ENCODE measurements at places on chromosomes 2 and 18.
A peak's percentile ranks its signal among the peaks of the same experiment; 100 is the strongest.

GRCh38 chr2:33782395-33783230 lies 183.5 kb upstream of the FAM98A start:
- no peak for DNase-seq

GRCh38 chr2:8412586-8412985 lies 269.3 kb upstream of the ID2 start:
- peak; percentile 39 for DNase-seq

DNA sequence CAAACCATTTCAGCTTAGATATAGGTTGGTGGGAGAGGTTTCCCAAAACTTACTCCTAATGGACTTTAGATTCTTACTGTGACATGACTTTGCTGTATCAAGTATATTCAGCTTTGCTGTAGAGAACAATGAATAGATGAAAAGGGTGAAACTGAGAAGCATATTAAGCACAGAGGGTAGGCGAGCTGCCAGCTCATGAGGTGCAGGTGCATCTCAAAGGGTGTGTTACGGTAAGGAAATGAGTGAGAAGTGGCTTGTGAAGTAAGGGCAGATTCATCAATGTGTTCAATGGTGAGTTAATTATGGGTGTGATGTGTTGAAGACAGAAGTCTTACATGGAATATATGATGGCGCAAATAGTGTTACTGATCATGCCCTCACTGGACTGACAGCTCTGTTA lies 49.3 kb downstream of the CD8B2 start:
- no peak for DNase-seq

DNA sequence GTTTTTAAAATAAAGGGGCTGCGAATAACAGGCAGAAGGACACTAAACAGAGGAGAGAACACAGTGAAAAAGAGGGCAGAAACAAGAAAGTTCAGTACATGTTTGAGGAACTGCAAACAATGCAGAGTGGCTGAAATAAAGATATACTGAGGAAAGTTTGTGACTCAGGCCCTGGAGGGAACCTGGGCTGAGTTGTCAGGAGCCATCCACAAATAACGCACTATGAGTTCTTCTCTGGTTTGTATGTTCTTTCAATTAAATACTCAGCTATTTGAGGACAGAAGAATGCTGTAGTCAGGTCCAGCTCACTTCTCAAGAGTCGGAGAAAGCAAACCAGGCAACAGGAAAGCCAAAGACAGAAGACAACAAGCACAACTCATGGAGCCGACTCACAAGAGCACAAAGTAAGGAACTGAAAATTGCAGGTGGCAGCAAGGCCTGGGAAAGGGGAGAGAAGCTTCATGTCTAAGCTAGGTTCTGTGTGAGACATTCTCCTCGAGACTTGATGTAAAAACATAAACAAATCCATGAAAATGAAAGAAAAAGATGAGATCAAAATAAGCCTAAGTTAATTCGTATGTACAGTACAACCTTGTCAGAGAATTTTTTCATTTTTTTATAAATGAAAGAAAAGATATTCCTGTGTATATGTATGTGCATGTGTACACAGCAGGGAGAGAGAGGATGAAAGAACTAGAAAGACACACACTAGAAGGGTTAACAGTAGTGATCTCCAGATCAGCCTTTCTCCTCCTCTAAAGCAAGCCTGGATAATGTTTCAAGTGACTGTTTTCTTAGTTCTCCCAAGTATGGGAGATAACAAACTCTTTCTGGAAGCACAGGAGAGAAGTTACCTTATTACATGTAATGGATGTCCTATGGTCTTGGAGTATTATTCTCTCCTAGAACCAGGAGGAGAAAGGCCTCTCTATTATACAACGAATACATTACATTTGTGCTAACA lies 41.5 kb downstream of the CHN1 start:
- DNase-seq, result no peak

- DNase-seq, result no peak
These were observed 34.2 kb downstream of the CHRNA1 start for GRCh38 chr2:174729797-174730697.

DNA sequence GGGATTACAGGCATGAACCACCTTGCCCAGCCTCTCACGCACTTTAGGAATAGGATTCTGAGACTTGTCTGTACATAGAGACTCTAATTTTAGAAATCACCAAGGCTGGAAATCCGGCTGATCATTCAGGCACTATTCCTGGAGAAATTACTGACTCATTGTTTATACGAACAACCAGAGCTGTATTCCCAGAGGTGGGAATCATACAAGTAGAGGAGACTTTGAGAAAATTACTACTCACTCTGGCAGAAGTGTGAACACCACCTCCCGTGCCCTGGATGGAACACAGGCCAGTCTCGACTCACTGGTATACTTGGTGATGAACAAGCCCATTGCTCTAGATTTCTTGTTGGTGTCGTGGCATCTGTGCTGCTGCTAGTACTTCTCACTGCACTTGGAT lies 5.8 kb upstream of the ADNP2 start:
- DNase-seq, result peak; percentile 23

- no peak for DNase-seq
These were observed 55.0 kb downstream of the RNF144A start for GRCh38 chr2:6972067-6972710.

- no peak for DNase-seq
These were observed 74.1 kb downstream of the MMADHC start for GRCh38 chr2:149513461-149513860.

- DNase-seq, result no peak
These were observed 79.2 kb downstream of the LIMS1 start for GRCh38 chr2:108613261-108614042.

DNA sequence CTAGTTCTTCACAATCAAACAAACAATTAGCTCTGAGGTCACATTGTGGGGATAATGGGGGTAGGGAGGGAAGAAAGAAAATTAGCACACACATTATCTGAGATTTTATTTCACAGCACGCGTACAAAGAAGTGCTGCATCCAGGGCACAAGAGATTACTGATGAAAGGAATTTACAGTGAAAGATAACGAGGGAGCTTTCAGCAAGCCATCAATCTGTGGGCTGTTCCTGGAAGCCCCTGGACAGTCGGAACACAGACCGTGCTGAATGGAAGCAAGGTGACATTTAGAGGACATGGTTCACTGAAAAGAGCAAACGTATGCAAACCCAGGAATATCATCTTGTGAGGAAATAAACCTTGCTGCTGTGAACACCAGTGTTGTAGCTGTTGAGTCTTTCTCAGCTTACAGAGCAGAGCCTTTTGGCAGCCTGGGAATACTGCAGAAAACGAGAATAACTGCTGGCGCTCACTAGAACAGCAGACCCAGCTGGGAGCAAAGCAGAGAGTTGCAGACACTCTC lies 63.2 kb downstream of the SCG2 start:
- DNase-seq, result no peak

GRCh38 chr18:4888251-4889040 lies 308.6 kb downstream of the AKAIN1 start:
- DNase-seq, result no peak

DNA sequence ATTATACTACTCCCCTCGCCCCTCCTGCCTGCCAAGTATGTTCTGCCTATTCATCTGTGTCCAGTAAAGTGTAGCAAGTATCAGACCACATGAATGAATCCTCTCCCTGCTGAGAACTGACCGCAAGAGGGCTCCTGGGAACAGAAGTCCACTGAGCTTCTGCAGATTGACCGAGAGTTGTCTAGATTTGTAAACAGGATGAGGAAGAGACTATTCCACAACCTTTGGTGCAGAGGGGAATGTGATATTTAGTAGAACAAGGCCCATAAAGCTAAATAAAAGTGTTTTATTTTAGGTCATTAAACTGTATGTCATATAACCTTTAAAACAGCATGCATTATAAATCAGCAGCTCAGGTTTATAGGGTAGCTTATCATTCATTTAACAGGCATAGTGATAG lies 377.0 kb downstream of the DCC start:
- no peak for DNase-seq

DNA sequence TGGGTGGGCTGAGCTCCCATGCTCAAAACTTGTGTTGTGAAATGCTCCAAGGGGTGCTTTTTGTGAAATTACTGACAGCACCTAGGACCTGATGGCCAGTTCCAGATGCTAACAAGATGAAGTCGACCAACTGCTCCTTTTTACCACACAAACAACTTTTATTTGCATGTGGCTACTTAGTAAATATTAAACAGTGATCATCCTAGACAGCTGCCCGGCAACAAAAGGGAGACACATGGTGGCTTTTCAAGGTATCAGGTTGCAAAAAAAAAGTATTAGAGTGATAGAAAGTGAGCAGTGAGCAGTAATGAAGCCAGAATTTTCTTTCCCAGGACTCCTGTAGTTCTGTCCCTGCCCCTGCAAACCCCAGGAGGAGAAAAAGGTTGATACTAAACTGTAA lies 118.5 kb downstream of the RPIA start:
- DNase-seq, result no peak

DNA sequence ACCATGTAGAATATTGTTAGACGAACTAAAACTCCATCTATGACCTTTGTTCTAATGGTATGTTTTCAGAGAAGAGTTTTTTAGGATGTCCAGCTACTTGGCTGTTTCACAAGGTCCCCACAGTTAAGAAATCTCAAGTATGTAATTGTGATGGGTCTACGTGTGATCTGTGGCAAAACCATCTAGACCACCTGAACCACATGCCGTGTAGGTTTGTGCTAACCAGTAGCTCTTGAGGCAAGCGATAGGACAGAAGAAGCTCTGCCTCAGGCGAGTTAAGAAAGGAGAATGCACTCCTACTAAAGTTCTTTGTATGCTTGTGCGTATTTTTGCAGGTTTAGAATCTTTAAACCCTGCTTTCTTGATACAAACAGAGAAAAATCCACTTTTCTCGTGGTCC lies 13.2 kb downstream of the ZCCHC2 start:
- no peak for DNase-seq

DNA sequence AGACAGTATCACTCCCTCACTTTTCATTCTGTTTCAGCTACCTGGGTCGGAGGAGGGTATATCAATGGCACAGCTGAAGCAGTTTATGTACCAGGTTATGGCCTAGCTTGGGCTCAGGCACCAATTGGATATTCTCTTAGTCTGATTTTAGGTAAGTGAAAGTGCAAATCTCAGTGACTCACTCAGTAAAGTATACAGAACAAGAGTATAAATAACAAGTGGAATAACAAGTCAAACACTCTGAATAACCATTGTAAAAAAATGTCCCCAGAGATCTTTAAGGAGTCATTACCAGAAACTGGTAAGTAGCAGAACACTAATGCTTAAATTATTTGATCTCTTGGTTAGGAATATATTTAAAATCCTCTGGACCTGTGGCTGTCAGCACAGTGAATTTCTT lies 5.7 kb downstream of the SLC5A7 start:
- DNase-seq, result no peak

DNA sequence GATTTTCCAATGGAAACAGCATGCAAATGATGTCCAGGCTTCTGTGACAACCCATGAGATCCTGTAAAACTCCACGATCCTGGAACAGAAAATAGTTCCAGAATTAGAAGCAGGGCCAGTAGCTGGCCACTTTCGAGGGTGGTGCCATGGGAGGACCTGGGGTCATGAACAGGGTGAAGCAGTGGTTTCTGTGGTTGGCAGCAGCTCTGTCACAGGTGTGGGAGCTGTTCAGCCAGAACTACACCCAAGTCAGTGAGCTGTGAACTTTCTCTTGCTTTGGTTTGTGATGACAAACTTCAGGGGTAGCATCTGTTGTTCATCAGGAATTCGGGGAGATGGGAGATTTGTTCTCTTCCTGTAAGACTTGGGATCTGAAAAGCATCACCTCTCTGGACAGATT lies 314.4 kb upstream of the NT5C1B start:
- no peak for DNase-seq

DNA sequence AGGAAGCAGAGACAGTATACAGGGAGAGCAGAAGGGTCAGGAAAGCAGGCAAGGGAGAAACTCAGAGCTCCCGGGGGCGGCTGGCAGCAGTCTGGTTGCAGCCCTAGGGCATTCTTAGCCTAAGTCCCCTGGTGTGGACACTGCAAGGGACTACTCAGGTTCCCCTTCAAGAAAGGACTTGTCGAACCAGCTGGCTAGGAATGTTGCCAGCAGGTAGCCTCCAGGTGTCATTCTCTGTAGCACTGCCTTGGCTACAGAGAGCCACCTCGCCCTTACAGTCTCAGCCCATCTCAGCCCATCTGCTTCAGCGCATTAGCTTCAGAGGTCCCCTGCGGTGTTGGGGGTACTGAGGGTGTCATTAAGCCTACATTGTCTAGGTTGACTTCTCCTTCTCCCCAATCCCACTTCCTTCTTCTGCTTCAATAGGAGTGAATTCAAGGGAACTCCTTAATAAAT lies 11.3 kb upstream of the TMSB10 start:
- no peak for DNase-seq

DNA sequence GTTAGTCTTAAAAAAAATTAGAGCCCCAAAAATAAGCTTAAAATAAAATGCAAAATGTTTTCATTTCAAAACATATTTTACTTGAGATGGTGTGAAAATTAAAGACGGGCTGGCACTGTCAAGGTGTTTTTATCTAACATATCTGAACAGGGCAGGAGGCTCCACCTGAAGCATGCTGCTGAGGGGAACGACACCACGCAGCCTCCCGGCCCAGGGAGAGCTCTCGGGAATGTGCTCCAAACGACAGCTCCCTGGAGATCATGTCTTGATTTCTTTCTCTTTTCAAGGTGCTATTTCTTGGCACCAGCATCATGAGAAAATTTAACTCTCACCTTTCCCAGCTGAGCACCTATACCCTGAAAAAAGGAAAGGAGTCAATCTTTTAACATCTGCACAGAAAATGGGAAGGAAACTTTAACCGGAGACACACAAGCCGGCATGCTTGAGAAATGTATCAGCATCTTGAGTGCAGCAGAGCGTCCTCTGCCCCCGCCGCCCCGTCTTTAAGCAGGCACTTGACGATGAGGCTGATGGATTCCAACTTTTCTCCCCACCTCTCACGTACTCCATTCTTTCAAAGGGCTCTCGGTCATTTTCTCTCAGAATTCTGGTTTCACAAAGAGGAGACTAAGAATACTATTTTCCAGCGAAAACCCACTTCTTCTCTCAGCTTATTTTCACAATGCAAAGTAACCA lies 56.6 kb downstream of the EIPR1 start:
- no peak for DNase-seq

DNA sequence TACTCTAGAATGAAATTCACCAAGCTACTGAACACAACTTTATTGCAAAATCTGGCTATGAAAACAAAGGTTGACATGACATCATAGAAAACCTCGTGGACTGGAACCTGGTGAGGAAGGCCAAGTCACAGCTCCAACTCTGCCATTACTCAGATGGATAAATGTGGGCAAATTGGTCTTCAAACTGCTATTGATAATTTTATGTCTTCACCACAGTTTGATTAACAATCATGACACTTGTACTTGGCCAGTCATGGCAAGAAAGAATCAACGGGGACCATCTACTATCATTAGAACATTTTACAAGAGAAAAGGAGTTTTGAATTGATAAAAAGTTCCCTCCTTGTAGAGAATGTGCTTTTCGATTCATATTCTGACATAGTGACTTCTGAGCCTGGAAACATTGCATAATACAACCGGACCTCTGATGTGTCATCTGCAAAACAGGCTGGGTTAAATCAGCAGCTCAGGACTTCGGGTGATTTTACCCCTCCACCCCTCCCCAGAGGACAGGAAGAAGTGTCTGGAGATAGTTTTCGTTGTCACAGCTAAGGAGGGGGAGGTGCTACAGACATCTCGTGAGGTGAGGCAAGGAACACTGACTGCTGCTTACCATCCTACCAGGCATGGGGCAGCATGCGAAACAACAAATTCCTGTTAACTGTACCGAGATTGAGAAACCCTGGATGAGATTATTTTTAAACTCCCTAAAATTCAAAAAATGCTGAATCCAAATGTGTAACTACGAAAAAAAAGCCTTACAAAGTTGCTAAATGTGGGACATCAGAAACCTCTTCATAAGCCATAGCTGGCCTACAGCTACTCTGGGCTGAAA lies 8.4 kb downstream of the L3MBTL4 start:
- peak; percentile 9 for DNase-seq
